ENCODE measurements at places on chromosomes 7 and 10.

- no peak for DNase-seq
Observed at GRCh38 chr7:83957333-83957732, 237.3 kb downstream of the SEMA3A start.

DNA sequence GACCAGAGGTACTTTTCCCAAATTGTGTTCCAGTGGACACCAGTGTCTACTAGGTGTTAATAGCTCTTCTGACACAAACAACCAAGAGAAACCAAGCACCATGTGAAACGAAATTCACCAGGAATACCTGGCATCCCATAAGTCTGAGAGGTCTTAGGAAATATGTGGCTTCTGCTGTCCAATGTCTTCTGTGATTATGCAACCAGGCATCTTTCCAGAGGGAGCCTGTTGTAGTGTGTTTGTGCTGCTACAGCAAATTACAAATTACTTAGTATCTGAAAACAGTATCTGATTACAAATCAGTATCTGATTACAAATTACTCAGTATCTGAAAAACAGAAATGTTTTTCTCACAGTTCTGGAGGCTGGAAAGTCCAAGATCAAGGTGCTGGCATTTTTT is 133.6 kb upstream of the NPVF start:
- DNase-seq, result no peak

DNA sequence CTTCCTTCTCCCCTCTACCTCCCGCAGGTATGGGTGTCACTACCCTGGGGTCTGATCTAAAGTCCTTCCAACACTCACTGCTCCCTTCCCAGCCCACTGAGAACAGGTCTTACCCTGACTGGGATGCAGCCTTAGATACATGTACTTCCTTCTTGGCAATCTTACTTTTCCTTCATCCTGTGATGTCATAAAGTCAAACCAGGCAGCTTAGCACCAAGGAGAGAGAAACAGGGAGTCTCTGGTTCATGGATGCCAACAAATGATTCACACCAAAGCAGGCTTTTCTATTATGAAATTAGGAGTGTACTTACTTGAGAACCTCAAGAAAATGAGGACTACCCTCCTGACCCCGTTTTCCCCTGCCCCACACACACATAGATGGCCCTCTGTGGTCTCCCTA is 111.0 kb upstream of the KMT2E start:
- no peak for DNase-seq

GRCh38 chr7:20503278-20503950 is 112.1 kb upstream of the ABCB5 start:
- no peak for DNase-seq

DNA sequence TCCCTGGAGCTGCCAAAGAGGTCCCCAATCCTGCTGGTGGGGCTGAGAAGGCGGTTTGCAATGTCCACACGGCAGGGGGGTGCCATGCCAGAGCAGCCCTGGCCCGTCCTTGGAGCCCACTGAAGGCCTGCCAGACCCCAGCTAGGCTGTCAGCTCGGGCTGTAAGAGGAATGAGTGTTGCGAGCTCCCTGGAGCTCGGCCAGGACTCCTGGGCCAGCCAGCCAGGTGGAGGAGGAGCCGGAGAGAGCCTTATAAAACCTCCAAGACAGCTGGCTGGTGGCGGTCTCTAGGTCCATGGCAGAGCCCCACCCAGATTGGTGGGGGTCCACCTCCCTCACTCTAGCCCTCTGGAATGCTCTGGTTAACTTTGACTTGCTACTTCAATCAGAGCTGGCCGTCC is 55.1 kb upstream of the CALN1 start:
- DNase-seq, result no peak

GRCh38 chr10:7836571-7836970 is 18.3 kb downstream of the TAF3 start:
- no peak for DNase-seq

- DNase-seq, result no peak
Observed at GRCh38 chr10:69797959-69798358, 3.7 kb upstream of the COL13A1 start.

DNA sequence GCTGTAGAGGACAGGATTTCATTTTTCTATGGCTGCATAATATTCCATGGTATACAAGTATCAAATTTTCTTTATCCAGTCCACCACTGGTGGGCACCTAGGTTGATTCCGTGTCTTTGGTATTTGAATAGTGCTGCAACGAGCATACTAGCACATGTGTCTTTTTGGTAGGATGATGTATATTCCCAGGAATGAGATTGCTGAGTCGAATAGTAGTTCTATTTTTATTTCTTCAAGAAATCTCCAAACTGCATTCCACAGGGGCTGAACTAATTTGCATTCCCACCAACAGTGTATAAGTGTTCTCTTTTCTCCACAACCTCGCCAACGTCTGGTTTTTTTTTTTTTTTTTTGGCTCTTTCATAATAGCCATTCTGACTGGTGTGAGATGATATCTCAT is 550.0 kb downstream of the REEP3 start:
- no peak for DNase-seq

GRCh38 chr7:51313738-51314425 is 2.7 kb downstream of the COBL start:
- DNase-seq, result no peak

DNA sequence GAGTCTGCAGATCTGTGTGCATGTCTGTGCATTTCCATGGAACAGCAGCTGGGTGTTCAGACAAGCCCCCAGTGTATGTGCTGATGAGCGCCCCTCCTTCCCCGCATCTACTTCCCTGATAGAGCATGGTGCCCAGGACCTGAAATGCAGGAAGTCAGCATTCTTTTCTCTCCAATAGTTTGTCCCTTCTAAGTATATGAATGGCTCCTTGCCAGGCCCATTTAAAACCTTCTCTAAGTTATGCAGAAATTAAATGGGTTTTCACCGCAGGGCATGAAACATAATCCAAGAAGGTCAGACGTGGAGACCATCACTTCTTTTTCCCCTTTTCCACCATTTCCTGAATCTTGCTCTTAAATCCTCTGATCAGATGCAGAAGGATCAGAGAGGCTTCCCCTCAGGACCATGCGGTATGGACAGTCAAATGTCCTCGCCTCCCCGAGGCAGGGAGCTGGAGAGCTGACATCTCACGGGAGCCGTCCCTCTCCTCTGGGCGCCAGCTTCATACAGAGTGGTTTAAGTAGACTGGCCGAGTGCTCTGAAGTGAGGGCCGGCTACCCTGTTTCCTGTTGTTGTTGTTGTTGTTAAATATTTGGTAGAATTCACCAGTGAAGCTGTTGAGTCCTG is 155.3 kb downstream of the C10orf105 start:
- DNase-seq, result no peak

- no peak for DNase-seq
Observed at GRCh38 chr10:132859084-132859855, 73.3 kb upstream of the NKX6-2 start.

DNA sequence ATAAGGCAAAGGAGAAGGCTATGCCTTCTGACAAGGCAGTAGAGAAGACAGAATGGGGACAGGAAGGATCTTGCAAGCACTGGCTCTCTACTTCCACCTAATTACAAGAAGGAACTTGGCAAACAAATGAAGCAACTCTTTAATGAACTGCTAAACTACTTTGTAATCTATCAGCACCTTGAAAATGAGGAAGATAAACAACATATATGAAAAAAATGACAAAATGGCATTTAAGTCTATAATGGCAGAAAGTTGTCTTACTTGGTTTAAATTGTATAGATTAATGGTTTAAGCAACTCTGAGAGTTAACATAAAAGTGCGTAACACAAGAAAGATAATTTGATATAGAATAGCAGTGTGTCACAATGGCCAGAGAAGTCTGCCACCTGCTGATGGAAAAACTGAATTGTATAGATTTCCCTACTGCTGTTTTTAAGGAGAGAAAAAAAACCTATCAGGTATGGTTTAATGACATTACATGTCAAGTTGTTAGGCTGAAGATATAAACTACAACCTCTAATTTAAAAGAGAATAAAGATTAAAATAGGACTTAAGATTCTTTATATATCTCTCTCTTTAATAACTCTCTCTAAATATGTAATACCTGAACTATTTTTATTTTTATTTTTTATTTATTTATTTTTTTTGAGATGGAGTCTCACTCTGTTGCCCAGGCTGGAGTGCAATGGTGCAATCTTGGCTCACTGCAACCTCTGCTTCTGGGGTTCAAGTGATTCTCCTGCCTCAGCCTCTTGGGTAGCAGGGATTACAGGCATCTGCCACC is 11.8 kb downstream of the NT5C3A start:
- DNase-seq, result peak; percentile 67

- DNase-seq, result no peak
Observed at GRCh38 chr10:27330074-27330473, 89.5 kb upstream of the ACBD5 start.

DNA sequence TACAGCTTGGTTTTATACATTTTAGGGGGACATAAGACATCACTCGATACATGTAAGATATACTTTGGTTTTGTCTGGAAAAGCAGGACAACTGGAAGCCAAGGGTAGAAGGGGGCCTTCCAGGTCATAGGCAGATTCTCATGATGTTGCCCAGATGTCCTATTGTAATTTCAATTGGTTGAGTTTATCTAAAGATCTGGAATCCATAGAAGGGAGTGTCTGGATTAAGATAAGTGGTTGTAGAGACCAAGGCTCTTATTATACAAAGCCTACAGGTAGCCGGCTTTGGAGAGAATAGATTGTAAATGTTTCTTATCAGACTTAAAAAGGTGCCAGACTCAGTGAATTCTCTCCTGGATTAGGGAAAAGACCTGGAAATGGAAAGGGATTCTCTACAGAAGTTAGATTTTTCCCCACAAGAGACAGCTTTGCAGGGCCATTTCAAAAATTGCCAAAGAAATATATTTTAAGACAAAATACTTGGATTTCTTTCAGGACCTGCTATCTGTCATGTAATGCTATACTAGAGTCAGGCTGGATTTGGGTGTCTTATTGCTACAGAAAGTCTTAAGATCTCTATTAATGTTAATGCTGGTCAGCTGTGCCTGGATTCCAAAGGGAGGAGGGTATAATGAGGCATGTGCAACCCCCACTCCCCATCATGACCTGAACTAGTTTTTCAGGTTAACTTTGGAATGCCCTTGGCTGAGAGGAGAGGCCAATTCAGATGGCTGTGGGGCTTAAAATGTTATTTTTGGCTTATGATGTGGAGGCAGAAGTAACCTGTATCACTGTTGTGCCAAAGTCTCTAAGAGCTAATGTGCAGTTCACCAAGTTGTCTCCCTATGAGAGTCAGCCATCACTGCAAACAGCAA is 511.1 kb upstream of the C7orf33 start:
- DNase-seq, result no peak

- DNase-seq, result no peak
Observed at GRCh38 chr10:74925708-74926107, 99.3 kb downstream of the KAT6B start.

GRCh38 chr7:77866786-77867536 is 68.4 kb downstream of the PHTF2 start:
- DNase-seq, result peak; percentile 23

GRCh38 chr7:52450816-52451215 is 584.6 kb upstream of the POM121L12 start:
- DNase-seq, result no peak

DNA sequence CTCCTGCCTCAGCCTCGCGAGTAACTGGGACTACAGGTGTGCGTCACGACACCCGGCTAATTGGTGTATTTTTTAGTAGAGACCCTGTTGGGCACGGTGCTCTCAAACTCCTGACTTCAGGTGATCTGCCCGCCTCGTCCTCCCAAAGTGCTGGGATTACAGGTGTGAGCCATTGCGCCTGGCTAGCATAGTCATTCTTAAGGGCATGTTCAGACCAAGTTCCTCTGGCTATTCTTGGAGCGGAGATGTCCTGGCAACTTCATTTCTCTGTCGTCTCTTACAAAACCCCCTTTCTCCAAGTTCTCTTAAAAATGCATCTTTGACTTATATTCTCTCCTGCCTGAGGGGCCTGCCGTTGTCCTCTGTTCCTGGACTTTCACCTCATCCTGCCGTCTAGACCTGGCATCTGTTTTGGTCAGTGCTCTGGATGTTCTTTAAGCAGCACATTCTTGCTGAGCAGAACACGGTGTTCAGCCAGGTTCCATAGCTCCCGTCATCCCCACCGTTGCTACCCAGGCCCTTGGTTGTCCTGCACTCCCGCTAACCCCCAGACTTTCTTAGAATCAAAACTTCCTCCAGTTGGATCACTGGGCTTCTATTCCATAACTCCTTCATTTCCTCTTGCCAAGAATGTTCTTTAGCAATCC is 509.9 kb upstream of the GALNT17 start:
- DNase-seq, result no peak

- DNase-seq, result no peak
Observed at GRCh38 chr10:32340596-32341180, 6.3 kb downstream of the EPC1 start.

- DNase-seq, result no peak
Observed at GRCh38 chr7:27297356-27297755, 54.8 kb downstream of the EVX1 start.

GRCh38 chr7:146117576-146117975 is 975 bp downstream of the CNTNAP2 start:
- DNase-seq, result no peak

DNA sequence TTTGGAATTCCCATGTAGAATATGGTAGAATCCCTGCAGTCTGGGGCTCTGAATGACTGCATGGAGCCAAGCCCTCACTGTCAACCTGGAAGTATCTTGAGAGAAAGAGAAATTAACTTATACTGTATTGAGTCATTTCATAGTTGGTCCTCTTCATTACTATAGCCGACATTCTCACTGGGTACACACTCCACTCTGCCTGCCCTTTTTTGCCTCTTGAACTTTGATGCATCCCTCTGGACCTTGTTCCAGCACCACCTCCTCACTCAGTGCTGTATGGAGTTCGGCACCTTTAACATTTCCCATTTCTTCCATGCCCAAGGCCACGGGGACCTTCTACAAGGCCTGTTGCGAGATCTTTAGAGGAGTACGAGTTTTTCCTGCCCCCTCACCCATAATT is 4.6 kb upstream of the ARHGAP22 start:
- no peak for DNase-seq

- DNase-seq, result no peak
Observed at GRCh38 chr7:77877791-77878190, 79.2 kb downstream of the PHTF2 start.

DNA sequence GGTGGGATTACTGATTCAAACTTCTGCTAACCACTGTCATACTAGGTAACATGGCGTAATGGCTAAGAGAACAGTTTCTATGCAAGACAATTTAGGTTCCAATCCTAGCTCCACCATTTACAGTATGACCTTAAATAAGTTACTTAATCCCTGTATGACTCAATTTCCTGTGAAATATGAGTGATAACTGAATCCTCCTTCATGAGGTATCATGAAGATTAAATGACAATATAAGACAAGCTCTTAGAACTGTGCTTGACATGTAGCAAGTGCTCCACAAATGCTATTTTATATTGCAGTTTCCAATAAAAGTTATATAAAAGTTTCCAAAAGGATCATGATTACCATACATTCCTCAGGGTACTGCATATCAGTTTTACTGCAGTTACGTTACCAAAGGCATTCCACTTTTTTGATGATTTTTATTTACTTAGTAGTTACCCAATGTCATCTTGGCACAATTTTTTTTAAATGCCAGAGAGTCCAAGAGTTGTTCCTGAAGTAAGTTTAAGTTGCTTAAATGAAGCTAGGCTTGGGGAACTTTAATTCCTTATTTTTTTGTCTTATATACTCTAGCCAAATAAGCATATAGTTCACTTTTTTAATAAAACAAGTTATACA is 7.1 kb downstream of the DOCK4 start:
- peak; percentile 76 for DNase-seq

Data from suppressor macrophage treated with lipopolysaccharide for 1 hour (primary cell).